ENCODE measurements at places on chromosomes 13 and 19. TPM values are rescaled to one million over a fixed set of nuclear protein-coding genes. Genes with fewer than 3 reads are reported as not detected.

The RGL3 gene
- total RNA-seq: not detected

The CHERP gene
- total RNA-seq: 80.7 TPM

The TMEM150B gene
- not detected for total RNA-seq

GRCh38 chr13:30418075-30418716 is 4.1 kb upstream of the UBE2L5 start:
- no peaks in the 10 kb centered on the region for H3K27me3 ChIP-seq
- no peak for DNase-seq
- H3K36me3 ChIP-seq: no peaks in the 10 kb centered on the region
- H3K4me1 ChIP-seq: no peaks in the 10 kb centered on the region
- no peak overlapping the region for H3K4me3 ChIP-seq

DNA sequence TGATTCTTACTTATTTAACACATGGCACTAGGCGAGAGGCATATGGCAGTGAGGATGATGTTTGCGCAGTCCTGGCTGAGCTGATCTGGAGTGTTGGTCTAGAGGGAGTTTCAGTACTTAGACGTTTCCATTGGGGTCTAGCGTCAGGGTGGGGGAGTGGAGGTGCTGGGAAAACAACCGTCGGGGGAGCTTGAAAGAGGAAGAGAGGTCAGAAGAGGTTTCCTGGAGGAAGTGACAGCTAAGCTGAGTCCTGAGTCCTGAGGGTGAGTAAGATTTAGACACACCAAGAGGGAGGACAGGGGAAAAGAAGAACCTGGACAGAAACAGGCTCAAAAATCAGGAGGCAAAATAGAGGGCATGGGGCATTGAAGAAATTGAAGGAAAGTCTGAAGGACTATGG is 81.4 kb downstream of the ALOX5AP start:
- no peak overlapping the region for H3K4me3 ChIP-seq
- H3K36me3 ChIP-seq: no peaks in the 10 kb centered on the region
- H3K27ac ChIP-seq: no peak overlapping the region

Data from naive thymus-derived CD4-positive, alpha-beta T cell (primary cell).